Heart right ventricle (tissue), 16 donors: ENCODE measurements at places on chromosomes 5 and 9. TPM values are rescaled to one million over a fixed set of nuclear protein-coding genes. Genes with fewer than 3 reads are reported as not detected.

The EIF4E1B gene
- not detected for total RNA-seq

The TMOD1 gene
- total RNA-seq, result 180 TPM

The GABRA1 gene
- not detected for total RNA-seq

The ZBED3 gene
- total RNA-seq, result 5.3 TPM

The COL27A1 gene
- 4.5 TPM for total RNA-seq

The COL23A1 gene
- 27.6 TPM for total RNA-seq

The FBLL1 gene
- not detected for total RNA-seq

The PCDHB11 gene
- total RNA-seq, result 0.64 TPM

The SFXN1 gene
- 32.8 TPM for total RNA-seq

The ANKRD20A1 gene
- 2.4 TPM for total RNA-seq

The TBC1D9B gene
- 35.5 TPM for total RNA-seq

The SCGB3A1 gene
- not detected for total RNA-seq

The SUSD3 gene
- 2.1 TPM for total RNA-seq

The ZFYVE16 gene
- 40.6 TPM for total RNA-seq

The LCN1 gene
- not detected for total RNA-seq

The TAF11L10 gene
- not detected for total RNA-seq

The PLEKHG4B gene
- not detected for total RNA-seq

The KCNT1 gene
- 4.2 TPM for total RNA-seq

The CORO2A gene
- 0.07 TPM for total RNA-seq

The GLIPR2 gene
- 19.2 TPM for total RNA-seq

The DOK3 gene
- 3.9 TPM for total RNA-seq

The CENPH gene
- 2.8 TPM for total RNA-seq

The IGIP gene
- 13.4 TPM for total RNA-seq

The NOL8 gene
- 15.4 TPM for total RNA-seq

The GHR gene
- 15.1 TPM for total RNA-seq

The HEMGN gene
- total RNA-seq, result 0.13 TPM

The ADAMTS6 gene
- 3.1 TPM for total RNA-seq

The WNT8A gene
- total RNA-seq, result not detected

The STING1 gene
- total RNA-seq, result 59.7 TPM

The C9orf50 gene
- total RNA-seq, result not detected
